ENCODE measurements at places on chromosomes 12 and 14.
A peak's percentile ranks its signal among the peaks of the same experiment; 100 is the strongest.

DNA sequence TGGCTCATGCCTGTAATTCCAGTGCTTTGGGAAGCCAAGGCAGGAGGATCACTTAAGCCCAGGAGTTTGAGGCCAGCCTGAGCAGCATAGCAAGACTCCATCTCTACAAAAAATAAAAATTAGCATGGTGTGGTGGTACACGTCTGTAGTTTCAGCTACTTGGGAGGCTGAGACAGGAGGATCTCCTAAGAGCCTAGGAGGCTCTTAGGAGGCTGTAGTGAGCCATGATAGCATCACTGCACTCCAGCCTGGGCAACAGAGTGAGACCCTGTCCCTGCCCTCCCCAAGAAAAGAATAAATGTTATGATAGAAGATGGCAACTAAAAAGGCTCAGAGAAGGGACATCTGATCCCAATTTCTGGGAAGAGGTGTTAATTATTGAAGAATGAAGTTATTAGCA lies 3.2 kb upstream of the MANSC1 start:
- DNase-seq, result no peak

- DNase-seq, result no peak
Measured at GRCh38 chr12:26940516-26941214, 2.4 kb downstream of the FGFR1OP2 start.

GRCh38 chr12:117622087-117622486 lies 260.7 kb upstream of the NOS1 start:
- DNase-seq, result no peak

DNA sequence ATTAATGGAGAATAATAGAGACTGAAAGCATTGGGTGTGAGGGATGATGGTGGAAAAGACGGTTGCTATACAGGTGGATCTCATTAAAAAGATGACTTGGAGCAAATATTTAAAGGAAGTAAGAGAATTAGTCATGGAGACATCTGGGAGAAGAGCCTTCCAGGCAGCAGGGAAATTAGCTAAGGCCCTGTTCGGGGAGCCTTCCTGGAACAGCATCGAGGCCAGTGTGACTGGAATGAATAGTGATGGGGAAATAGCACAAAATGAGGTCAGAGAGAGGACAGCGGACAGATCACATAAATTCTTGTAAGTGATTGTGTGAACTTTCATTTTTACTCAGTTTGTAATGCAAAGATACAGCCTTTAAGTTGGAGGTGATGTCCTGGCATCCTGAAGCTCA lies 842.3 kb downstream of the SLC6A15 start:
- DNase-seq, result no peak

- no peak for DNase-seq
Measured at GRCh38 chr12:53268630-53269562, 797 bp downstream of the ESPL1 start.

DNA sequence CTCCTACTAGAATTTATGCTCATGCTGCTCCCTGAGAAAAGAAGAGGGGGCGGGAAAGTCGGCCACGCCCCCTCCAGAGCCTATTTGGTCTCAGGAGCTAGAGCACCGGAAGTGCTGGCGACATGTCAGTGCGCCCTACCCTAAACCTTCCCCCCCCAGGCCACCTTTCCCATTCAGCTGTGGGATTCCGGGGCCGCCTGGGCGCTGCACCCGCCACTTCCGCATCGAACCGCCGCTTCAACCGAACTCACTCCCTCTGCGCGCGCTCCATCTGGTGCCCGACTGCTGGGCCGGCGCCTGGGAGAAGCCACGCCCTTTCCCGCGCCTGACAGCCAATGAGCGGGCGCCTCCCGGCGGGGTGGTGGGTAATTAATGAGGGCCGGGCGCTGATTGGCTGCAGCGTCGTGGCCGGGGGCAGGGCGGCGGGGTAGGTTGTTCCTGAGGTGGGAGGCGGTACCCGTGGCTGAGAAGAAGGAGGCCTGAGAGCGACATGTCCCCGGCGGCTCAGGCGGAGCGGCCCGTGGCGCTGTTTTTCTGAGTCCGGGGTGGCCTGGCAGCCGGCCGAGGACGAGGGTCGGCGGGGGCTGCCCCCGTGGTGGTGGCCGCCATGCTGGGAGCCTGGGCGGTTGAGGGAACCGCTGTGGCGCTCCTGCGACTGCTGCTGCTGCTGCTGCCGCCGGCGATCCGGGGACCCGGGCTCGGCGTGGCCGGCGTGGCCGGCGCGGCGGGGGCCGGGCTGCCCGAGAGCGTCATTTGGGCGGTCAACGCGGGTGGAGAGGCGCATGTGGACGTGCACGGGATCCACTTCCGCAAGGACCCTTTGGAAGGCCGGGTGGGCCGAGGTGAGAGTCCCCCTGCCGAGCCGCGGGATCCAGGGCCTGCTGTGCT lies at the start of gene MLEC:
MLEC (plus strand) TSS at position 460 of the 888 bp plus-strand sequence; CDS start at position 608, 148 bp downstream.
- peak; percentile 98 for DNase-seq

DNA sequence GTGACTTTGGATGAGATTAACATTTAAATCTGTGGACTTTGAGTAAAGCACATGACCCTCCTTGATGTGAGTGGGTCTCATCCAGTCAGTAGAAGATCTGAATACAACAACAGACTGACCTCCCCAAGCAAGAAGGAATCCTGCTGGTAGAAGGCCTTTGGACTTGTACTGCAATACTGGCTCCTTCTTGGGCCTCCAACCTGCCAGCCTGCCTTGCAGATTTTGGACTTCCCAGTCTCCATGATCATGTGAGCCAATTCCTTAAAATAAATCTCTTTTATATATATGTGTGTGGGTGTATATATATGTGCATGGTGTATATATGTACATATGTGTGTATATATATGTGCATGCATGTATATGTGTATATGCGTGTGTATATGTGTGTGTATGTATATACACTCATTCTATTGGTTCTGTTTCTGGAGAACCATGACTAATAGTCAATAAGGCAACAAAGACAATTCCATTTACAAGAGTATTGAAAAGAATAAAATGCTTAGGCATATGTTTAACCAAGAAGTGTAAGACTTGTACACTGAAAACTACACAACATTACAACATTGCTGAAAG lies 183.8 kb downstream of the STXBP6 start:
- DNase-seq, result no peak

GRCh38 chr14:21428930-21429329 lies 27.0 kb downstream of the CHD8 start:
- DNase-seq, result peak; percentile 39

- DNase-seq, result no peak
Measured at GRCh38 chr12:113934060-113934814, 31.9 kb downstream of the RBM19 start.

DNA sequence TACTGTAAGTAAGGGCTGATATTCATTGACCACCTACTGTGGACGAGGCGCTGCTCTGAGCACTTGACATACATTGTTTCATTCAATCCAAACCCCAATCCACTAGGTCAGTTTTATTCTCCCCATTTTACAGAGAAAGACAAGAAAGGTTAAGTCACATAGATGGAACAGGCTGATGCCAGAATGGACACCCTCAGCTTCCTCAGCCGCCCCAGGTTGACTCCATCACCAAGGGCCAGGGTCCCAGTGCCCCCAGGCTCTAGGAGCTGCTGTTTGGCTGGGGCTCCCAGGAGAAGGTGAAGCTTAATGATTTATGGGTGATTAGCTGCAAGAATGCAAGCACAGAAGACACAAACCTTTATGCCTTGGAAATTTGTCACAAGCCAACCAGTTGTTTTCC lies 671 bp upstream of the AQP2 start:
- no peak for DNase-seq

DNA sequence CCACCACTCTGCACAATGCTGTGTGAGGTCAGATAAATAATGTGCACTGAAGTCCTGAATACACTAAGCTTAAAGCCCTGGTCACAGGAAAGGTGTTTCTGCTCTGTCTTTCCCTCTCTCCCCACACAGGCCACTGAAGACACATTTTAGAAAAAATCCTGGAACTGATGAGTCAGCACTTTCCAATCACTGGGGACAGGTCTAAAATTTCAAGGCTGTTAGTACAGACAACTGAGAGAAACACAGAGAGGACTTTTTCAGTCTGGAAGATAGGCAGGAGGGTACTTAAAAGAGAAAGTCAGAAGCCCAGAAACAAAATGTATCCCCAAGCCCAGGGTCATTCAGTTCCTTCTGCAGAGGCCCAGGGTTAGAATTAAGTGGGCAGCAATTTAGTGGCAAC lies 333.9 kb upstream of the CCDC196 start:
- DNase-seq, result no peak

GRCh38 chr12:114938487-114939210 lies 254.7 kb upstream of the TBX3 start:
- no peak for DNase-seq

DNA sequence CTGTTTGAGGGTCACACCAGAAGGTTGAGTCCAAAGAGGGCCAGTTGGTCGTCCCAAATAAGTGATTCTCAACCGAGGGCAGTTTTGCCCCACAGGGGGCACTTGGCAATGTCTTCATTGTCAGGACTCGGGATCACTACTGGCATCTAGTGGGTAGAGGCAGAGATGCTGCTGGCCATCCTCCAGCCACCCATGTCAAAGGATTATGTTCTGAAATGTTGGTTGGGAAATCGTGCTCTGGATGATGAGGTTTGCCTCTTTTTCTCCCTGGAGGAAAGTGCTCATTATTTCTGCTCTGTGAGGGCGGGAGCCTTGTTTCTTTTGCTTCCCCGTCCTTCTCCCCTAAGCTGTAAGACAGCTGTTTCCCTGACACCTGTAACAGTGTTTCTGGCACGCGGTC lies 3.6 kb downstream of the ZNF839 start:
- peak; percentile 79 for DNase-seq

DNA sequence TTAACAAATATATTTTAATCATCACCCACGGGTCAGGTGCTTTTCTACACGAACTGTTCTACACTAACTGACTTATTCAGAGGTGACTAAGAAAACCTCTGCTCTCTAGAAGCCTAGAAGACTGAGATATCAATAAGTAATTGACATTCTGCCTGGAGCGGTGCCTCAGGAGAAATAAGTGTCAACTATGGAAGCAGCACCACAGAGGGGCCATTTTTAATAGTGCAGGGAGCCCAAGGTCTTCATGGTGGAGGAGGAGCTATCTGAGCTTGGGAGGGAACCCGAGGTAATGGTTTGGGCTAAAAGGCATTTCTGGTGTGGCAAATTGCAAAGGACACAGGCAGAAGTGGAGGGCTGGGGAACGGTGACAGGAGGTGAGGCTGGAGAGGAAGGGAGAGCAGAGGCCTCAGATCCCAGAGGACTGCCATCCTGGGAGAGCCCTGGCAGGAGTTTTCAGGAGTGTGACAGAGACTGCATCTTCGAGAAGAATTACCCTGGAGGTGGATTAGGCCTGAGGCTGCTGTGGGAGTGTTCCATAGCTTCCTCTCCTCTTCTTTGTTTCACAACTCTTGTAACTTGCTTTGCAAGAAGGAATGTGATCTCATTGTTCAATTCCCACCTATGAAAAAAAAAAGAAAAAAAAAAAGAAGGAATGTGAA lies 123.1 kb downstream of the NPAS3 start:
- no peak for DNase-seq

DNA sequence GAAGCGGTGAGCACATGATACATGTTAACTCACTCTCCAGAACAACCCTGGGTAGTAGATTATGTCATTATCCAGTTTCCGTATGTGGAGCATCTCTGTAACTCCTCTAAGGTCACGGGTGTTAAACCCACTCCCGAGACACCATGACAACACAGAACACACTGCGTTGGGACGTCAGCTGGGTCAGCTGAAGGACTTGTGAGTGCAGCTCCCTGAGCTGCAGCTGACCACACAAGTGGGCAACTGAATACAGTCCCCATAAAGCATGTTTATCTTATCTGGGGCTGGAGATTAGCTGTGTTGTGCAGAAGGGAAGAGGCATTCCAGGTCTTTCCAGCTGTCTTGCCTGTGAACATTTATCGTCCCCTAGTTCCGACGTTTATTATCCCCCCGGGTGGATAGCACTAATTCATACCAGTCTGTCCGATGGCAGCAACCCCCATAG lies 211.5 kb downstream of the CHST11 start:
- no peak for DNase-seq

- no peak for DNase-seq
Measured at GRCh38 chr12:6953442-6954315, 2.5 kb downstream of the PTPN6 start.

- peak; percentile 3 for DNase-seq
Measured at GRCh38 chr12:86801439-86801838, 545.2 kb upstream of the MGAT4C start.

DNA sequence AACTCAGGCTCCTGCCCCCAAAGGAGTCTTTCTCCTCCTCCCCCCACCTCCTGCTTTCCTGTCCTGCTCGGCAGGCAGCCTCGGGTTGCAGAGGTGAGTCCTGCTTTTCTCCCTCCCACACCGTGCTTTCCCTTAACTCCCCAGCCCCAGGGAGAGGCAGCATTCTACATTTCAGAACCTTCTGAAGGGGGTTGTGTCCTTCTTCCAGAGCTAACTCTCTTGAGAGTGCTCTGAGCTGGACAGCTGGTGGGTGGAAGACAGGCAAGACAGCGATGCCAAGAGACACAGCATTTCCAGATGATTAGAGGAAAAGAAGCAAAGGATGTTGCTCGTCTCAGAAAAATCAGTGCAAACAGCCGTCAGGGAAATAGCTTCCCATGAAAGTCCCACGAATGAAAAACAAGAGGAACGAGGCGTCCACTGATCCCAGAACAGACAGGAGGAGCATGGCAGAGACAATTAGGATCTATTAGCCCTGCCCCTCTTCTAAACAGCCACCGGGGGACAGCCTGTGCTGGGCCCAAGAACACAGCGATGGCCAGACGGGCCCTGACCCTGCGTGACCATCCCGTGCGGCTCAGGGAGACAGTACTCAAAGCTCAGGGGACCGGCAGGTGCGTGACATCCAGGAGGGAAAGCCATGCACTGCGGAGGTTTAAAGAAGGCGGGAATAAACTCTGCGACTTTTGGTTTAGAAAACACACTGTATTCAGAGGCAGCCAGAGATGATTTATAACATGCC lies 216.5 kb upstream of the RTL1 start:
- DNase-seq, result no peak

GRCh38 chr12:15690320-15690719 lies 98.9 kb downstream of the EPS8 start:
- DNase-seq, result no peak

DNA sequence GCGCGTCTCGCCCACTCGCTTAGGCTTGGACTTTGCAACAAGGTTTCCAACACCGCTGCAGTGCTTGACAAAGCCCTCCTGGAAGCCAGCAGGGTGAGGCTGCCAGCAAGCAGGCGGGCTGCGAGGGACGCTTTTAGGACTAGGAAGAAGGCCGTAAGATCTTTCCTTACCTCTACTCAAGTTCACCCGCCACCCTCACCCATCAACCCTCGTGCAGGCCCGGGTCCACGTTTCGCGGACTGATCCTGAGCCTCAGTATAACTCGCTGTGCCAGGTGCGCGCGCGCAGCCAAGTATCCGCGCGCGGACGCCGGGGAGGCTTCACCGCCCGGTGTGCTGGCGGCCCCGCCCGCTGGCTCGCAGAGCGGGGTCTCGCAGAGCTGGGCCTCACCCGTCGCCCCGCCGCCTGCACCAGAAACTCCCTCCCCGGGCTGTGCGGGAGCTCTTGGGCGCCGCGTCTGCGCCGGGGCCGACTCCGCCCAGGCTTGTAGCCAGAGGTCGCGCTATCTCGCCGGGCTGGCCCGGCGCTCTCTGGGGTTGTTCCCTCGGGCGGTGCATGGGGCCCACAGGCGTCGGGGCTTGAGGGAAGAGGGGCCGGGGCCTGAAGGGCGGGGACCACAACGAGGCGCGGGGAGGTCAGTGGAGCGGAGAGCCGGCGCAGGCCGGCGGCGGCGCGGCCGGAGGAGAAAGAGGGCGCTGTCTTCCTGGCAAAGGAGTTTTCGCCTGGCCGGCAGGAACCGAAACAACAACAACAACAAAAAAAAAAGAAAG lies 7.6 kb upstream of the SIX1 start:
- DNase-seq, result peak; percentile 60
